ENCODE measurements at places on chromosomes 5 and 9.
A peak's percentile ranks its signal among the peaks of the same experiment; 100 is the strongest.

DNA sequence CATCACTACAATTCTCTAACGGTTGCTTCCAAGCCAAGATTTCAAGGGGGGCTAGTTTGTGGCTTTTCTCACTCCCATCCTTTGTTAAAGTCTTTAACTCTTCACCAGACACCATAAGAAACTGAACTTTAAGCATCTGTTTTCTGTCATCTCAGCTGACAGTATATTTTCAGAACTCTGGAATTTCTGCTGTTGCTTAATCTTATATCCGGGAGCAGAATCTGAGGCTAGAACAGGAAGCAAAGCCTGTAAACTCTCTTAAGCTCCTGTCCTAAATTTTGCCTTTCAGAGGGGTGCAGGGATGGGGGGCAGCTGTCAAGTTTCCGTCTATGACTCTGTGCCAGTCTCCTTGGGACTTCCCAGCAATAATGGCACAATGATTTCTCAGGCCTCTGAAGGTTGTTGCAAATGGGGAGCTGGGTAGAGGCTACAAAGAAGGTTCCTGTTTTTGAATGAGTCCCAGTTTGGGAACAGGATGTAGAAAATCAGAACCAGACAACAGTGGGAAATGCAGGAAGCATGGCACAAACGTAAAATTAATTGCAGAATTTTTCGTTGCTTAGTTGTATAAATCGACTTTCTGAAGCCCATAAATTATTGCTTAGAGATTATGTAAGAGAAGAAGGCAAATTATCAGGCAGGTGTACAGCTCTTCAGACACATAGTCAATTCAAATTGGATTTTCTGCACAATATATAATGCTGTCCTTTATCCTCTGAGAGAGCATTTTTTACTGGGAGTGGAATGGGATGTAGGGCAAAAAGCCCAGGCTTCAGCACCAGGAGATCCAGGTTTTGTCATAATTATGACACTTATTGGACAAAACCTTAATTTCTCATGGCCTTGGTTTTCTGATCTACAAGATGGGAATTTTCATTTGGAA lies 430.9 kb downstream of the DMAC1 start:
- no peak for DNase-seq

- no peak for DNase-seq
These were observed 60.5 kb upstream of the RAPGEF1 start for GRCh38 chr9:131800366-131800765.

DNA sequence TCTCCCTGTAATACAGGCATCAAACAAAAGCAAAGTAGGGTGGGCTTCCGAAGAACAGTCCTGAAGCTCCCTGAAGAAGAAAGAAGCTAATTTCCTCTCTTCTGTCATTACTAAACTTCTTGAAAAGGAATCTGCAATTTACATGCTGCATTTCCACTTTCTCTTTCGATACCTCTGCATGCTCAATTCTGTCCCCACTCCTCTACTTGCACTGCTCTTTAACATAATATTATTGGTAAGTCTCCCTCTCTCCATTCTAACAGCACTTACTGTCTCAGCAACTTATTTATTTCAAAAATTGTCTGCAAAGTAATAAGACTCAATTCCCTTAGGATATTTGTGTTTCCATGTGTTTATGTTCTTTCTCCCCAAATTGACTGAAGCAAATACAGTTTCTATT lies 3.9 kb upstream of the PLPP1 start:
- DNase-seq: no peak

GRCh38 chr9:128078504-128079434 lies 10.7 kb downstream of the SLC25A25 start:
- no peak for DNase-seq

- no peak for DNase-seq
These were observed 56.8 kb downstream of the GLIS3 start for GRCh38 chr9:4243113-4243512.

DNA sequence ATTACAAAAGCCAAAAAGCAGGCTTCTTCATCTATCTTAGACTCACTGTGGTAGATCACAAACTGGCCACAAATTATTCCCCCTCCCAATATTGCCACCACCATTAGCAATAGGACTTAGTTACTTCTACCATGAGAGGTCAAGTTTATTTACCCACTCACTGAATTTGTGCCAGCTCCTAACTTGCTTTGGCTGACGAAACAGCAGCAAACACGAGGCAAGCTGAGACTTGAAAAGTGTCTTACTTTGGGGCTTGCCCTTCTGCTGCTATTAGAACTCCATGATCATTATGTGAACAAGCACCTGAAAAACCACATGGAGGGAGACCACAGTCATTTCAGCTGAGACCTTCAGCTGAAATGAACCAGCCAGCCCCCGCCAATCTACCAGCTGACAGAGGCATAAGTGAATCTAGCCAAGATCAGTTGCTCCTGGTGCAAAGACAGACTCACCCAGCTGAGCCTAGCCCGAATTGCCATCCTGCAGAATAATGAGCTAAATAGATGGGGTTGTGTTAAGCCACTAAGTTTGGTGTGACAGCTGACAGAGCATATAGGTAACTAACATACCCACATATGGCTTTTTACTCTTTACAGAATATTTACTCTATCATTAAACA lies 5.7 kb downstream of the WDR41 start:
- DNase-seq: no peak

GRCh38 chr9:120900824-120901223 lies 23.8 kb upstream of the PHF19 start:
- DNase-seq: no peak

DNA sequence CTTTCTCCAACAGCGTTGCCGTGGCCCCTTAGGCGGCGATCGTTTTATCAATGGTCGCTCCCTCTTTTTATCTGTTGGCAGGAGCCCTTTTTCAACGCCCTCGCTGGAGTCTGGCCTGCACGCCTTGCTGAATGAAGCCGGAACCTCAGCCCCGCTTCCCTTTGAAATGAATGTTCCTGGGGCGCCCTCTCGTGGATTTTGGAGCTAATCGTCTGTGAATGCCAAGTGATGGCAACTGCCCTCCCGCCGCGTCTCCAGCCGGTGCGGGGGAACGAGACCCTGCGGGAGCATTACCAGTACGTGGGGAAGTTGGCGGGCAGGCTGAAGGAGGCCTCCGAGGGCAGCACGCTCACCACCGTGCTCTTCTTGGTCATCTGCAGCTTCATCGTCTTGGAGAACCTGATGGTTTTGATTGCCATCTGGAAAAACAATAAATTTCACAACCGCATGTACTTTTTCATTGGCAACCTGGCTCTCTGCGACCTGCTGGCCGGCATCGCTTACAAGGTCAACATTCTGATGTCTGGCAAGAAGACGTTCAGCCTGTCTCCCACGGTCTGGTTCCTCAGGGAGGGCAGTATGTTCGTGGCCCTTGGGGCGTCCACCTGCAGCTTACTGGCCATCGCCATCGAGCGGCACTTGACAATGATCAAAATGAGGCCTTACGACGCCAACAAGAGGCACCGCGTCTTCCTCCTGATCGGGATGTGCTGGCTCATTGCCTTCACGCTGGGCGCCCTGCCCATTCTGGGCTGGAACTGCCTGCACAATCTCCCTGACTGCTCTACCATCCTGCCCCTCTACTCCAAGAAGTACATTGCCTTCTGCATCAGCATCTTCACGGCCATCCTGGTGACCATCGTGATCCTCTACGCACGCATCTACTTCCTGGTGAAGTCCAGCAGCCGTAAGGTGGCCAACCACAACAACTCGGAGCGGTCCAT lies 10.0 kb downstream of the S1PR3 start:
- DNase-seq: peak; percentile 90

DNA sequence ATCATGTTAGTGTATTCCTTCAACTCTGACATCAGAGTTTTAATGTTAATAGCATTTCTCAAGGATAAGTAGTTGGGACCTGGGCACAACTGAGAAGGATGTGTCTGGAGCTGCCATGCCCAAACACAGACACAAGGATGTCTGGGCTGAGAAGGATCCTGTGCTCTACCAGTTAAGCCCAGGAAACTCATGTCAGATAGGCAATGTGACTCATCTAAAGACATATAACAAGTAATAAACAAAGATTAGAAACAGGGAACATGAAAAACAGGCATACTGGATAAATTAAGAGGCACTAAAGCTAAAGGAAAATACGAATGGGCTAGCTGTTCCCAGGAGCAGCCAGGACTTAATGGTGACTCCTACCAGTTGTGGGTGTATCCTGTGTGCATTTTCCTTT lies 9.1 kb upstream of the EGFLAM start:
- no peak for DNase-seq

GRCh38 chr5:100519075-100519474 lies 16.1 kb upstream of the FAM174A start:
- no peak for DNase-seq

DNA sequence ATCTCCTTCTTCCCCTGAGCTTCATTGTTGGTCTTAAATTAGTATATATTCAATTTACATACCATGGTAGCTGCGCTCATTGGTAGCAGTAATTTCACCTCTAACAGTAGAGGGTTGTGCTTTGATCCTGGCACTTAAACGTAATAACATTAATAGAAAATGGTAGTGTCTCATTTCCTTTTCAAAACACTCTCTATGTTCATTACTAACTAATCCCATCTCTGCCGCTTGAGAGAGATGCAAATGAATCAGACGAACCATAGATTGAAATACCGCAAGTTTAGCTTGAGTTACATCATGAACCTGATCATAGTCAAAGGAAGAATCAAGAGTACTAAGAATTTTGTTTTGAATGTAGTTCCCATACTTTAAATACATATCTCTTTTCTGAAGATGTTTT lies 2.2 kb downstream of the THBS4 start:
- DNase-seq: no peak

DNA sequence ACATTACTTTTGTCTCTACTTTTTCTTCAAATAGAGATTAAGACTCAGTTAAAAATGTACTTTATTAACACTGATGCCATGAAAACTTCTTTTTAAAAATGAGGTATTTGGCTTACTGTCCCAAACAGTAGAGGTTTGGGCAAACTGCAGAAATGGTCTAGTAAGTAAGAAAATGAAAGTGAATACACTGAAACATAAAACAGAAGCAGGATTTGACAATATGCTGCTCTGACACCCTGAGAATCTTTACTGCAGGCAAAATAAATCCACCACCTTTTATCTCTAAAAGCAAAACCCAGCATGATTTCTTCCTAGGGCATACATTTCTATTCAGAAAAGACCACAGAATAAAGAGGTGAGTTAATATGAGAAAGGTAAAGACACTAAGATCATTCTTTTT lies 86.2 kb downstream of the SLC38A9 start:
- DNase-seq: no peak

DNA sequence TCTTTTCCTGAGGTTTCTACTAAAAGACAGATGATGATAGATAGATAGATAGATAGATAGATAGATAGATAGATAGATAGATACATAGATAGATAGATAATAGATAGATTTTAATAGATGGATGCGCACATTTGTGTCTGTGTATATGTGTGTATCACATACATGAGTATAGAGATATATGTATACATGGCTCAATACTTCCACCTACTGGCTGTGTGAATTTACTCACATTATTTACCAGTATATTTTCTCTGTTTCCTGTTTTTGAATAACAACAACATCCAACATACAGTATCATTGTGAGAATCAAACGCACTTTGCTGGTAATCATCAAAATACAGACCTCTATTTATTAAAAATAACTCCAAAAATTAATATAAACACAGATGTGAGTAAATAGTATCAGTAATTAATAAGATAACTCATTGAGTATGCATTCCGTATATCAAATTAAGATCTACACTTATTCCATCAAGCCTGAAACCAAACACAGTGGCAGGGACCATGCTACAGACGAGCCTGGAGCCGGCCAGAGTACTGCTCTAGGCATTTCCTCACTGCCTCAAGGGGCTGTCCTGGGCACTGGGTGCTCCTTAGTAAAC lies 338.0 kb downstream of the SEMA5A start:
- no peak for DNase-seq

DNA sequence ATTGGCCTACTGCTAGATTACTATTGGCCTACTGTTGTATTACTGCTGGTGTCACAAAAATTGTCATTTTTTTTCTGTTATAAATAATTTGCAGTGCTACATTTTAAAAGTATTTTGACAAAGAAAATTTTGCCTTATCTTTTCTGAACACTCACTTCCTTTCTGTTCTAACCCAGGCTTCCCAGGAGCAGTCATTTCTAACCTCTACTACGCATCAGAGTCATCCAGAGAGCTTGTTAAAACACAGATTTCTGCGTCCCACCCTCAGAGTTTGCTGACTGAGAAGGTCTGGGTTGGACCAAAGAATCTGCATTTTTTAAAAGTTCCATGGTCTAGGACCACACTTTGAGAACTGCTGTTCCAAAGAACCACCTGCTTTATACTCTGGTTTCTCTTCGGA lies 306.1 kb downstream of the GLIS3 start:
- no peak for DNase-seq

GRCh38 chr5:75574791-75575190 lies 36.5 kb upstream of the ANKDD1B start:
- DNase-seq: no peak

DNA sequence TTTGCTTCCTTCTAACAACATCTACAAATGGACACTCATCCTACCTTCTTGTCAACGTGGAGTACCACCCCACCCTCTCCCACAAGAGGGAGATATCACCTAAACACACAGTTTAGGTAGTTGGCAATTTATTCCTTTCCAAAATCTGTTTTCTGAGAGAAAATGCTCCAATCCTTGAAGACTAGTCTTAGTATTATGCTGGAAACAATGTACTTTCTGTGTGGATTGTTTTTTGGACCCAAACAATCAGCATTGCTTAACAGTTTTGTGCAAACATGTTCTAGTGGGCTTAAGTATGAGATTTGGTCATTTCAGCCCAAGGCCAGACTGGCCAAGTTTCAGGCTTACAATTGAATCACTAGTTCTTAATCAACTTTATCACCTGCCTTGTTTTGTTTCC lies 359.1 kb downstream of the ARHGEF28 start:
- no peak for DNase-seq

DNA sequence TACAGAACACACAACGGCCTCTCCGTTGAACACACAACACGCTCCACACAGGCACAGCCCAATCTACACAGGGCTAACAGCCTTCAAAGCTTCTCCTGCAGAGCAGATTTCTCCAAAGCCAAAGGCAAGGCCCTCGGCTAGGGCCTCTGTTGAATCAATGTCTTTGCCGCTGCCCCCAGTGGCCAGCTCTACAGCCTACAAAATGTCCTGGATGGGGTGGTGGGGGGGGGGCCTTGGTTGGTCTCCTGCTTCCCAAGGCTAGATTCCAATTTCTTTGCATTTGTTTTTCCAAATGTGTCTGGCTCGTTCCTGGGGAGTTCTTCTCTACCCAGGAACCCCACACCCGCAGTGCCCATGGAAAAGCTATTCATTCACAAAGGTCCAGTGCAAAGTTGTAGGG lies 167.2 kb downstream of the PAX5 start:
- DNase-seq: no peak

GRCh38 chr9:98806394-98807035 lies 955 bp upstream of the GALNT12 start:
- no peak for DNase-seq

DNA sequence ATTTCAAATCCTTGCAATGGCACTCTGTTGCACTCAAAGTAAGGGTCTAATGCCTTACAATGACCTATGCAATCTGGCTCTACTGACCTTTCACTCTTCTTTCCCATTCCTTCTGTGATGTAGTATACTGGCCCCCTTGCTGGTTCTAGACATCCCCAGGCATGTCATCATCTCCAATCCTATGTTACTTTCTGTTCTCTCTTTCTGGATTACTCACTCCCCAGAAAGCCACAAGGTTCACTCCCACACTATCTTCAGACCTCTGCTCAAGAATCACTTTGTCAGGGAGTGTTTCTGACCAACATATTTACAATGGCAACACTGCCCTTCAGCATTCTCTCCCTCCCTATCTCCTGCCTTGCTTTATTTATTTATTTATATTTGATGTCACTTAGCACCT lies 802.2 kb upstream of the WWC1 start:
- no peak for DNase-seq
